RPMI7951 (cell line): ENCODE measurements at places on chromosomes 11 and 22. TPM values are rescaled to one million over a fixed set of nuclear protein-coding genes. Genes with fewer than 3 reads are reported as not detected.

The NXPE1 gene
- not detected in 2 replicates for total RNA-seq

GRCh38 chr11:35541621-35542375 lies 16.4 kb upstream of the PAMR1 start:
- DNase-seq: peak; percentile 34

GRCh38 chr11:107427569-107428180 lies 29.9 kb downstream of the CWF19L2 start:
- no peak for DNase-seq

DNA sequence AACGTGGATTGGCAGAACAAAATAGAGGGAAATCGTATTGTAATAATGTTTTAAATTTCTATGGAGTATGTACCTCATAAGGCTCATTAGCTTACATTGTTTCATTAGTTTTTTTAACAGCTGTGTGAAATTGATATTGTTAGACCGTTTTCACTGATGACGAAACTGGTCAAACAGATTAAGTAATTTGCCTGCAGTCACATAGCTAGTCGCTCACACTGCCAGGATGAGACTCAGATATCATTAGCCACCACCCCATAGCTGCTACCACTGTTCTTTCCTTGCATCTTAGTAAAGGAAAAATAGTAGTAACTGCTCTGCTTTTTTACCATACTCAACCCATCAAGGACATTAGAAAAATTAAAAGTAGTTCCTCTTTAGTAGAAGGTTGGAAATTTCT lies 64.0 kb downstream of the DKK3 start:
- no peak for DNase-seq

DNA sequence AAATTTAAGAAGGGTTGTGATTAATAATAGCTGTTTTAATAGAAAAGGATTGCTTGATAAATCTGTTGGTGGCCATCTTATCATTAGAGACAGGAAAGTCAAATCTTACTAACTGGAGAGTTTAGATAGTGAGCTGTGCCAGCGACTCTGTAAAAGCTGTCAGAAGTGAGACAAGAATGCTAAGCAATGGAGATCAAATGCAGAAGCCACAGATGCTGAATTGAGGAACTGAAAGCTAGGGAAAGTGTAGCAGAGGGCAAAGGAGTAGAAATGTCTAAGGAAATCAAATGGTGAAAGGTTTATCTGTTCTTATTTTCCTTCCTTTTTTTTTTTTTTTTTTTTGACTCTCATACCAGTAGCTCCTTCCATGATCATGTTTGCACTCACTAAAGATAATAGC lies 13.7 kb downstream of the MS4A13 start:
- DNase-seq: no peak

The F2 gene
- not detected in 2 replicates for total RNA-seq

GRCh38 chr11:73072935-73073481 lies 69.1 kb downstream of the FCHSD2 start:
- peak; percentile 11 for DNase-seq

DNA sequence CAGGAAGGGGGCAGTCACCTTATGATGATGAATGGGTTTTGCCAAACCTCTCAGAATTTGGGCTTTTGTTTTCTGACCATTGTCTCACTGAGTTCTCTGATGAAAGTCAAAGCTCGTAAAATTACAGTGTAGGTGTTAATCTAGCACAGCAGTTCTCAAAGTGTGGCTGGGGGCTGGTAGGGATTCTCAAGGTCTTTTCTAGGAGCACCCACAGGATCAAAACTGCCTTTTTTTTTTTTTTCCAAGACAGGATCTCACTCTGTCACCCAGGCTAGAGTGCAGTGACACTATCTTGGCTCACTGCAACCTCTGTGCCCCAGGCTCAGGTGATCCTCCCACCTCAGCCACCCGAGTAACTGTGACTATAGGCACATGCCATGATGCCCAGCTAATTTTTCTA lies 66.1 kb downstream of the C22orf31 start:
- no peak for DNase-seq

The C1QTNF5 gene
- 2.3 and 4.4 TPM in 2 replicates for total RNA-seq

GRCh38 chr11:113591117-113591516 lies 115.0 kb downstream of the TMPRSS5 start:
- peak; percentile 57 for DNase-seq

GRCh38 chr11:115428306-115428705 lies 75.9 kb downstream of the CADM1 start:
- no peak for DNase-seq

GRCh38 chr11:90341986-90342385 lies 119.1 kb upstream of the CHORDC1 start:
- DNase-seq: no peak

The KCNQ1OT1 gene
- total RNA-seq: 0.29 and 0.36 TPM in 2 replicates

DNA sequence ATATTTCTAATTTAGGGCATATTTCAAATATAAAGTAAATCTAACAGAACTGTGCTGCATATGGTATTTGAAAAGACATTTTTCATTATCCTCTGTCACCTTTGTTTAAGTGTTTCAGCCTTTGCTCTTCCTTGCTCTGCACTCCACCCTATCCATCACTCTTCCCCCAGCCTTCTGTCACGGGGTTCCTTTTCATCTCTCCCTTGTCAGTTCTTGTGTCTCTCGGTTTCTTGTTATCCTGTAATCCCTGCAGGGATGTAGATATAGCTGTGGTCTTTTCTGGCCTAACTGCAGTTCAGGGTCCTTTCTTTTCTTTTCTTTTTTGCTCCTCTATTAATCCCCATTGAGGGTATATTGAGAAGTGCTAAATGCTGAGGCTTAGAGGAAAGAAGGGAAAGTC lies 261.9 kb downstream of the DCDC1 start:
- DNase-seq: no peak

The LGALS12 gene
- 0.12 TPM in 1 of 2 replicates, not detected in the other for total RNA-seq

The HBE1 gene
- 4.6 and 6.4 TPM in 2 replicates for total RNA-seq

DNA sequence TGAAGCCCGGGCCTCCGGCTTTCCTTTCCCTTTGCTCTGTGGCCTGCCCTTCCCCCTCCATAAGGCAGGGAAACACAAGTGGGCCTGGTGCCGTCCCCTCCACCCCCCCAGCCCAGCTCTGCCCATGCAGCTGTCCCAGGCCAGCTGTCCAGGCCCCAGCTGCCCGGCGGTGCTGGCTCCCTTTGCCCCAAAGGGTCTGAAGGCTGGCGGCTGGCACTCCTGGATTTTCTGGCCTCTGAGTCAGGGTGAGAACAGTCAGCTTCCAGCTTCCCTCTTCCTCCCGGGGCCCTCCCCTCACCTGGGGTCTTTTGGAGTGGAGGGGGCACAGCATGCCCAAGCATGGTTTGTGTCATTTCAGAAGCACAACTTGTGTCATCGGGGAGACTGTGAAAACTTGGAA lies 27.8 kb downstream of the CD82 start:
- DNase-seq: peak; percentile 75

DNA sequence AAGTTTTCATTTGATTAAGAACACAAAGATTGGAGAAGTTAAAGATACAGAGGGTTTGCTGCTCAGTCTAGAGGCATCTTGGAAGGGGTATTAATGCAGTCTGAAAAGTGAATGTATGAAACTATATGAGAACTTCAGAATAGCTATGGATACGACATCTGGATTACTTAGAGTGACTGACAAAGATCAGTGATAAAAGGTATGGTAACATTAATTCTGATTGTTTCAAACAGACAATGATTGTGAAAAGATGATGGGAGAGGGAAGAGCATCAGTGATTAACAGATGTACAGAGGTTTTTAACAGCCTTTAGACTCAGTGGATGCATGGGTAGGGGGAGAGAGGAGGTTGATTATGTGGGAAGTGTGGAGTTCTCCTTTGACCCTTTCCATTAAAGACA lies 919.4 kb upstream of the CNTN5 start:
- no peak for DNase-seq

The SYT12 gene
- under 0.01 and 0.60 TPM in 2 replicates for total RNA-seq

DNA sequence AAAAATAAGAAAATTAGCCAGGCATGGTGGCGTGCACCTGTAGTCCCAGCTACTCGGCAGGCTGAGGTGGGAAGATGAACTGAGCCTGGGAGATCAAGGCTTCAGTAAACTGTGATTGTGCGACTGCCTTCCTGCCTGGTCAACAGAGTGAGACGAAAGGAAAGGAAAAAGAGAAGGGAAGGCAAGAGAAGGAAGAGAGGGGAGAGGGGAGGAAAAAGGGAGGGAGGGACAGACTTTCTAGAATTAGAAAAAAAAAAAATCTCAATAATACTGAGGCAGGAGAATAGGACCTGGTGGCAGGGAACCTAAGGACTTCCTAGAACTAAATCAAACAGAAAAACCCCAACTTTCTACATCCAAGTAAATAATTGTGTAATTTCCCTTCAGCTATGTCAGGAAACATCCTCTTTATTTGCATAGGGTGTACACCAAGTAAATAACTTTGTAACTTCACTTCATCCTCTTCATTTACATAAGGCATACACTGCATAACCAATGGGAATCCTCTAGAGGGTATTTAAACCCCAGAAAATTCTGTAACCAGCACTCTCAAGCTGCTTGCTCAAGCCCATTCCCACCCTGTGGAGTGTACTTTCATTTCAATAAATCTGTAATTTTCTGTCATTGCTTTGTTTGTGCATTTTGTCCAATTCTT lies 8.7 kb downstream of the SBF2 start:
- no peak for DNase-seq

The DENND5A gene
- total RNA-seq: 70.5 and 80.6 TPM in 2 replicates
